ENCODE measurements at places on chromosomes 7 and 10. TPM values are rescaled to one million over a fixed set of nuclear protein-coding genes. Genes with fewer than 3 reads are reported as not detected.
A peak's percentile ranks its signal among the peaks of the same experiment; 100 is the strongest.

DNA sequence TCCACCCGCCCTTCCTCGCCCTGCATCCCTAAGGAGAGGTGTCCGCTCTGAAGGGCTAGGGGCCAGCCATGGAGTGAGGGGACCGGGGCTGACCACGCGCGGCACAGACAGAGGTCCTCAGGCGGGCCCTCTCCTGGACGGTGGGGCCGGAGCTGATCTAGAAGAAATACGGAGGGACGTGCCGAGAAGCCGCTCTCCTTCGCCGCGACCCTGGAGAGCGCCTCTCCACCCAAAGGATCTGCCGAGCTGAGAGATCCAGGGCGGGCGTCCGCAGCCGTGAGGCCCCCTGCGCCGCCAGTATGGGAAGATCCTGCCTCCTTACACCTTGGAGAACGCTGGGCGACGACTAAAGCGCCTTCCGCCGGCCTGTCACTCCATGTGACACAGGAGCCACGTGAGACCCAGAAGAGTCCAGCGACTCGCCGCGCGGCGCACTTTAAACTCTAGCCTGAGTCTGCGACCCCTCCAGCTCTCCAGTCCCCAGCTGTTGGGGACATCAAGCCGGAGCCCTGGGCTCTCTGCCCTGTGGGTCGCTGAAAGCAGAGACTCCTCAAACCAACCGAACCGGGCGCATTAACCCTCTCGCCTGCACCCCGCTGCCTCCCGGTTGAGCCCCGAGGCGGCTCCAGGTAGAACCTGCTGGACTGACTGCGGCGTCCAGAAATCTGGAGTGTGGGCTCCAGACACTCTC lies 1.5 kb upstream of the SFMBT2 start:
- H3K27ac ChIP-seq, result peak overlapping the region; percentile 7
- no peaks in the 10 kb centered on the region for H3K4me1 ChIP-seq
- DNase-seq, result peak; percentile 73
- H3K36me3 ChIP-seq, result no peaks in the 10 kb centered on the region
- H3K27me3 ChIP-seq, result peaks cover 22% of the 10 kb centered on the region

DNA sequence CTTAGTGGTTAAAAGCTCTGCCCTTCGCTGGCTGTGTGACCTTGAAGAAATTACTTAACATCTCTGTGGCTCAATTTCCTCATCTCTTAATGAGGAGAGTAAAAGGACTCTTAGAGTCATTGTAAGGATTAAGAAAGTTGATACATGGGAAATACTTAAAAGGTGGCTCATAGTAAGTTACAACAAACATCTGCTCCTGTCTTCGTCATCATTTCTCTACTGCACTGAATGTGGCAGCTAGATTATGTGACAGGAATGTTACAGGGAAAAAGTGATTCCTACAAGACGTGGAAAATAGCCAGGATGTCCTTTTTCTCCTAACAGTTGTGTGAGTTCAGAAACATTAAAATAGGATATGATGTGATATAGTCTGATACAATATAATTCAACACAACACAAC lies 184.7 kb downstream of the FRMD4A start:
- no peaks in the 10 kb centered on the region for H3K27me3 ChIP-seq
- H3K4me1 ChIP-seq, result no peaks in the 10 kb centered on the region
- no peak overlapping the region for H3K27ac ChIP-seq
- DNase-seq, result peak; percentile 11
- no peak overlapping the region for H3K4me3 ChIP-seq

GRCh38 chr10:26780106-26780792 lies 80.5 kb downstream of the ABI1 start:
- no peak overlapping the region for H3K27ac ChIP-seq
- no peaks in the 10 kb centered on the region for H3K27me3 ChIP-seq
- H3K4me3 ChIP-seq, result no peak overlapping the region
- peaks cover 5% of the 10 kb centered on the region for H3K4me1 ChIP-seq

GRCh38 chr7:266851-267840 lies 22.8 kb upstream of the FOXL3 start:
- no peak overlapping the region for H3K27ac ChIP-seq
- peak; percentile 64 for DNase-seq
- H3K36me3 ChIP-seq, result no peaks in the 10 kb centered on the region
- no peaks in the 10 kb centered on the region for H3K27me3 ChIP-seq

DNA sequence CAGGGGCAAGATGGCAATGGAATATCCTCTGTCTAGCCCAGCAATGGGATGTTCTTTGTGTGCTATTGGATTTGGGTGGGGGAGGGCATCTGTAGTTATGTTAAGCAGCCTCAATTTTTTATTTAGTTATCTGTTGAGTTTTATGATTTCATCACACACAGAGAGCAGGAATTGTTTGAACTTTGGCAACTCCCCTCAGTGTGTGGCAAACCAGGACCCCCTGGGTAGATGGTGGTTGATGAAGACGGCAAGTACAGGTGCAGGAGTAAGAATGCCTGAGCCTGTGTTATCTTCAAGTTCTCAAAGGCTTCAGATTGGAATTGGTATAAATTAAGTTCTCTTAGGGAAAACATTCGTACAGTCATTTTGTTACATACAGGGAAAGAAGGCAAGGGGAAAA lies 142.4 kb upstream of the SAMD8 start:
- DNase-seq, result no peak
- no peak overlapping the region for H3K4me3 ChIP-seq
- H3K27ac ChIP-seq, result no peak overlapping the region
- no peaks in the 10 kb centered on the region for H3K4me1 ChIP-seq

DNA sequence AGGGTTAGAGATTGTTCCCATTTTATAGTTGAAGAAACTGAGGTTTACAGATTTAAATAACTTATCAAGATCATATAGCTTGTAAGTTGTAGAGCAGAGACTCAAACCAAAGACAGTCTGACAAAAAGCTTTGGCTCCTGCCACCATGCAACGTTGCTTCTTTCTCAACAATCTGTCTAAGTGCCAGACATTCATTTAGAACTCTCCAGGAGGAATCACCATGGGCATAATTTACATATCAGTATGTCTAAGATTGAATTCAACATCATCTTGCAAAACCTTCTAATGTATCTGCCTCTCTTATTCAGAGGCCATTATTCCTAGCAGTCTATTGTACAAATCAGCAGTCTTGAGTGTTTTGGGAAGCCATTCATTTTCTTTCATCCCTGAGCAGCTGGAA lies 163.5 kb upstream of the PLXDC2 start:
- no peaks in the 10 kb centered on the region for H3K36me3 ChIP-seq
- no peaks in the 10 kb centered on the region for H3K4me1 ChIP-seq
- no peak for DNase-seq
- no peaks in the 10 kb centered on the region for H3K27me3 ChIP-seq
- no peak overlapping the region for H3K4me3 ChIP-seq

DNA sequence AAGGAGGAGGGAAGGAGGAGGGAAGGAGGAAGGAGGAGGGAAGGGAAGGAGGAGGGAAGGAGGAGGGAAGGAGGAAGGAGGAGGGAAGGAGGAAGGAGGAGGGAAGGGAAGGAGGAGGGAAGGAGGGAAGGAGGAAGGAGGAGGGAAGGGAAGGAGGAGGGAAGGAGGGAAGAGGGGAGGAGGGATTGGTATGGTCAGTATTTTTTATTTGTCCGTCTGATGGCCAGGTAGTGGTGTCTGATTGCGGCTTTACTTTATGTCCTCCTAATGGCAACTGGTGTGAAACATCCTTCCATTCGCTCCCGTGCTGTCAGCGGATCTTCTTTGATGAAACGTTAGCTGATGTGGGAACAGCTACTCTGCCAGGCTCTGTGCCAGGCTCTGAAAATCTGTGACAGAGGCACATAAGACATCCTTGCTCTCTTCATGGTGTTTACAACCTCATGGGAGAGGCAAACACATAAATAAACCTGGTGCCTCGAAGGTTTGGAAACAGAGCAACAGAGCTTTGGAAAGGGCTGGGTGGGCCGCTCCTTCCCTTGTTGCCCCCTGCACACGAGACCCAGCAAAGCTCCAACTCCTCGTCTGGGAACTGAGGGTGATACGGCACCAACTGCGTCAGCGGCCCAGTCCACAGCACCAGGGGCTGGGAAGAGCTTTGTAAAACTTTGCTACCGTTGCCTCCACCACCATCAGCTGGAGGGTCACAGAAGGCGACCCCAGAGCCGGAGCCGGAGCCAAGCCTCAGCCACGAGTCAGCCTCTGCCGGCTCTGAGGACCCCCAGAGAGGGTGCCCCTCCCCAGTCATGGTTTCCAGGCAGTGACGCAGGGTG lies 40.3 kb downstream of the PDGFA start:
- no peaks in the 10 kb centered on the region for H3K4me1 ChIP-seq
- no peaks in the 10 kb centered on the region for H3K36me3 ChIP-seq
- H3K4me3 ChIP-seq, result no peak overlapping the region
- H3K27me3 ChIP-seq, result no peaks in the 10 kb centered on the region

- no peak overlapping the region for H3K4me3 ChIP-seq
- H3K27me3 ChIP-seq, result no peaks in the 10 kb centered on the region
- H3K4me1 ChIP-seq, result no peaks in the 10 kb centered on the region
- H3K27ac ChIP-seq, result no peak overlapping the region
- DNase-seq, result no peak
These were observed 199.0 kb downstream of the GPR37 start for GRCh38 chr7:124566583-124566982.

DNA sequence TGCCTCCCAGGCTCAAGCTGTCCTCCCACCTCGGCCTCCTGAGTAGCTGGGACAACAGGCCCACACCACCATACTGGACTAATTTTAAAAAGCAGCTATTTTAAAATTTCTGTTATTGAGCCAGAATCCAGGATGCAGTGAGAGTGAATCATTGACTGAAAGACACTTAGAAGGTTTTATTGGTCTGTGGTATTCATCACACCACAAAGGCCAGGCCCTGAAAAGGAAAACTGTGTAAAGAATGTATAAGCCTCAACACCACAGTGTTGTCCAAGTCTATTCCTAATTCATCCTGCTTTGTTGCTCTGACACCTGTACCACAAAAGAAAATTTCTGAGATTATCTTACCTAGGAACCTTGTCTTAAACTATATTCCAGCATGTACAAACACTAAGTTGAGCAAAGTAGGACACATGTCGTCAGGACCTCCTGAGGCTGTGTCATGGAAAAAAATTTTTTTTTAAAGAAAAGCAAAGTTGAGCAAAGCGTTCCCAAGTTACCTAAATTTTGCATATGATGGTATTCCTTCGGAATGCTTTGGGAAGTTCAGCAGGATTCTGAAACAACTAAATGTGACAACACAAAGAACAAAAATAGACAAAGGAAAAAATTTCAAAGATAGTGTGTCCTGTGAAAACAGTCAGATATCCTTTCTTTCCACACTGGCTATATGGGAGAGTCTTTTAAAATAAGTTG lies 129.6 kb upstream of the MKLN1 start:
- H3K4me1 ChIP-seq, result no peaks in the 10 kb centered on the region
- no peak overlapping the region for H3K4me3 ChIP-seq
- no peaks in the 10 kb centered on the region for H3K36me3 ChIP-seq
- DNase-seq, result no peak
- H3K27ac ChIP-seq, result no peak overlapping the region

- peak; percentile 70 for DNase-seq
- H3K36me3 ChIP-seq, result peaks cover 14% of the 10 kb centered on the region
- H3K27ac ChIP-seq, result peak overlapping the region; percentile 98
- H3K4me1 ChIP-seq, result peaks cover 2% of the 10 kb centered on the region
These were observed 577 bp downstream of the DNAJB9 start for GRCh38 chr7:108570146-108570755.

DNA sequence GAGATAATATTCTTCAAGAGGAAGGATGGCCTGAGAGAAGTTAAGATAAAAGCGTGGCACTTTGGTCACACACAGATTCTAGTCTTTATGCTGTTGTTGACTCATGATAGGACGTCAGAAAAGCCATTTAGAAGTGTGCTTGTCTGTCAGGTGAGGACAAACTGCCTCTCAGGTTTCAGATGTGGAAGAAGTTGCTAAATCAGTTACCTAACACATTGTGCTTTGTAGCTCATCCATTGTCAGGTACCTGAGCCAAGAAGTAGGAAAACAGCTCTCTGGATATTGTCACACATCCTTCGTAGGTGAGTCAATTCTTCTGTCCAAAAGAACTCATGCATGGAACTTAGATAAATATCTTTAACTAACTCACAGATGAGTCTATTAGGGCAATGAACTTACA lies 49.5 kb upstream of the PHYHIPL start:
- H3K27me3 ChIP-seq, result no peaks in the 10 kb centered on the region
- DNase-seq, result no peak
- no peaks in the 10 kb centered on the region for H3K36me3 ChIP-seq

- no peak overlapping the region for H3K27ac ChIP-seq
- DNase-seq, result no peak
- no peak overlapping the region for H3K4me3 ChIP-seq
- H3K4me1 ChIP-seq, result no peaks in the 10 kb centered on the region
- no peaks in the 10 kb centered on the region for H3K27me3 ChIP-seq
These were observed 27.7 kb downstream of the RNF32 start for GRCh38 chr7:156668130-156668741.

DNA sequence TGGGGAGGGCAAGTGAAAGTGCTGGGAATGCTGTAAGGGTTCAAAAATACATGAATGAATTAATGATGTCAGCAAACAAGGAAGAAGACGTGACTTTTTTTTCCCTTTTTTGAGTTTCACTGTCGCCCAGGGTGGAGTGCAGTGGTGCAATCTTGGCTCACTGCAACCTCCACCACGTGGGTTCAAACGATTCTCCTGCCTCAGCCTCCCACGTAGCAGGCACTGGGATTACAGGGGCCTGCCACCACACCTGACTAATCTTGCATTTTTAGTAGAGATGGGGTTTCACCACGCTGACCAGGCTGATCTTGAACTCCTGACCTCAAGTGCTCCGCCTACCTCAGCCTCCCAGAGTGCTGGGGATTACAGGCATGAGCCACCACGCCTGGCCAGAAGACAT lies 30.0 kb downstream of the DENND10 start:
- no peaks in the 10 kb centered on the region for H3K4me1 ChIP-seq
- no peak overlapping the region for H3K27ac ChIP-seq
- H3K36me3 ChIP-seq, result peaks cover 8% of the 10 kb centered on the region
- no peaks in the 10 kb centered on the region for H3K27me3 ChIP-seq
- H3K4me3 ChIP-seq, result no peak overlapping the region
- DNase-seq, result no peak

- H3K4me3 ChIP-seq, result no peak overlapping the region
- DNase-seq, result no peak
- no peaks in the 10 kb centered on the region for H3K36me3 ChIP-seq
- no peaks in the 10 kb centered on the region for H3K27me3 ChIP-seq
- H3K27ac ChIP-seq, result no peak overlapping the region
These were observed 233.8 kb downstream of the KCNMA1 start for GRCh38 chr10:77403761-77404160.

DNA sequence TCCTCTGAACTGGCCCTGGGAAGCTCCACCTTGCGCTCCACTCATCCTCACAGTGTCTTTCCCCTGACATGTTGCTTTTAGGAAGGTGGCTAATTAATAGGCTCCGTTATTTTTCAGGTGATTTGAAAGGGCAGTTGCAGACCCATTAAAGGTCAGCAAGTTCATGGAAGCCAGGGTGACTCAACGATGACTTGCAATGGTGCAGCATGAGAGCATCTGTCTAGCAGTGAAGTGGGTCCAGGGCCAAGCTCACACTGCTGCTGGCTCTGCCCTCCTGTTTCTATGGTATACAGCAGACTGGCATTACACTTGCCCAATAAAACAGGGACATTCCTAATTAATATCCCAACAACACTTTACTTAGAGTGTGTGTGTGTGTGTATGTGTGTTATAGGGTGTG lies 68.8 kb upstream of the WDR11 start:
- H3K36me3 ChIP-seq, result no peaks in the 10 kb centered on the region
- H3K4me1 ChIP-seq, result no peaks in the 10 kb centered on the region
- no peak overlapping the region for H3K27ac ChIP-seq
- H3K4me3 ChIP-seq, result no peak overlapping the region

The TMEM236 gene
- 1.9 TPM for total RNA-seq

The ZFAND4 gene
- 17.4 TPM for total RNA-seq

The METTL27 gene
- 19.3 TPM for total RNA-seq

The HACD1 gene
- total RNA-seq, result 11.6 TPM

The ARHGAP21 gene
- 74.3 TPM for total RNA-seq

The SLC26A3 gene
- total RNA-seq, result 0.25 TPM

The CTBP2 gene
- total RNA-seq, result 111 TPM

The IPMK gene
- total RNA-seq, result 5.0 TPM

The ITGA8 gene
- 22.1 TPM for total RNA-seq

The ERVW-1 gene
- total RNA-seq, result not detected

The CRPPA gene
- total RNA-seq, result 5.9 TPM

The NUDCD3 gene
- total RNA-seq, result 97.7 TPM

Measured in kidney (tissue), 22 donors.